CD4-positive, alpha-beta T cell treated with Interleukin-21 for 1 hour (primary cell): ENCODE measurements at places on chromosomes 1 and 21.

DNA sequence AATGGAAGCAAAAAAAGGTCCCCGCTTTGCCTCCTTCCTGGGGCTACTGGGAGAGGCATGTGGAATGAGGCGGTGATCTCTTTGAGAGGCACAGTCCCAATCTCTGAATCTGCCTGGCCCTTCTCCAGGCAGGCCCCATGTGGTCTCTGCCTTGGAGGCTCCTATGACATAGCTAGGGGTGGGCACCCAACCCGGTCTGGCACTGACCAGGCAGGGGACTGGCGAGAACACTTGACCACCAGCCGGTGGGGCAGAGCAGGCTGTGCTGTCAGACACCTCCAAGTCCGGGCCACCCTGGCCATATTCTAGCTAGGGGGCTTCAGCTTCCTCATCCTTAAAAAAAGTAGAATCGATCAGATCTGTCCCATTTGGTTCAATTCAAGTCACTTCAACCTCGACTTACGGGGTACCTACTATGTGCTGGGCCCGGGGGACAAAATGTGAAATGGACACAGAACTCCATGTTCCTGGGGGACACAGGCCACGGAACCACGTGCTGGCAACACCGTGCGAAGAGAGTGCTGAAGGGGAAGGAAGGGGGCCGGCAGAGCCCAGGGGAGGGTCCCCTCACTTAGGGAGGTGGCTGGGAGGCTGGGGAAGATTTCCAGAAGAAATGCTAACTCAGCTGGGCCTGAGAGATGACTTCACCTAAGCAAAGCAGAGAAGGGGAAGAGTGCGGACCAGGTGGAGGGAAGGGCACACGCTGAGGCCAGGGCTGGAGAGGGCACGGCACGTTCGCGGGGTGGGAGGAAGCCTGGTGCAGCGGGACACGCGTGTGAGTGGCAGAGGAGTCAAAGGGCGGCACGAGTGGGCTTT is 33.3 kb downstream of the HSPG2 start:
- no peak for DNase-seq

DNA sequence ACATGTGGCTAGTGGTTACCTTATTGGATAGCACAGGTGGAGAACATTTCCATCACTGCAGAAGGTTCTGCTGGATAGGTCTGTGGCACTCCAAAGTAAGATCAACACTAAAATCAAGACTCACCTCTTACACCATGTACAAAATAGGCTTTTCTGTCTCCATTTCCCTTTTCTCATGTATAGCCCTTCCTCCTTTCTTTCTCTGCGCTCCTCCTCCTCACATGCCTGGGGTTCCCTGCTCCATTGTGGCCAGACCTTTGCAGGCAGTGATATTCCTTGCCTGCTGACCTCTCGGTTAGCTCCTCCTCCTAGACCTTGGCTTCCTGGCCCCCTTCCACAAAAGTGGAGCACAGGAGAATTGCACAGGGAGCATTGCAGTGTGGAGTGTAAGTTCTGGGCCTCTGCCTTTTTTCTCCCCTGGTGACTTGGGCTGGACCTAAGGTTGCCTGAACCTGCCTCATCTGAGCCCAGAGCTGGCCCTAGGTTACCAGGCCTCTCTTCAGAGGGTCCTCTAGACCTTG is 33.2 kb upstream of the RBM15 start:
- DNase-seq, result no peak

DNA sequence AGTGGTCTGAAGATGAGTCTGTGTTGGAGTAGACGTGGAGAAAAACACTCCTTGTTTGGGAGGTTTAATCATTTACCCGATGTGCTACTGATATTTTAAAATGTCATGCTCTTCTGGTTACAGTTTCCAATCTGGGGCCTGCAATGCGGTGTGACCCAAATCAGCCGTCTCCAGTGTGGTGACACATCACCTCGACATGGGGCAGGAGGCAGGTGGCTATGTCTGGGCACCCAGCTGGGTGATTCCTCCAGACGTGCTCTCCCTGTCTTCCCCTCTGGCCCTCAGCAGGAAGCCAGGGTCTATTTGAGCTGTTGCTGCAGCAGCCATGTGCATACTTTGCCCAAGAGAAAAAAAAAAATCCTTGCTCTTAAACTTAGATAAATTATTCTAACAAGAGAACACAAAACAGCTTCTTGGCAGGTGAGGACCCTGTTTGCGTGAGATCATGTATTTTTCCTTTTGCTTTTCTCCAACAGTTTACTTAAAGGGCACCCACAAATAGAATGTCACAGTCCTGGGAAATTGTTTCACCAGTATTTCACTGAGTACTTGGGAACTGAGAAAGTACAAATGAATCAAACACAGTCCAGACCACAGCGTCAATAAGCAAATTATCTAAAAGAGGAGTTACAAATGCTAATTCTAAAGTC is 38.9 kb upstream of the MAP10 start:
- DNase-seq, result no peak

GRCh38 chr21:45353200-45353599 is 51.8 kb upstream of the COL18A1 start:
- no peak for DNase-seq

DNA sequence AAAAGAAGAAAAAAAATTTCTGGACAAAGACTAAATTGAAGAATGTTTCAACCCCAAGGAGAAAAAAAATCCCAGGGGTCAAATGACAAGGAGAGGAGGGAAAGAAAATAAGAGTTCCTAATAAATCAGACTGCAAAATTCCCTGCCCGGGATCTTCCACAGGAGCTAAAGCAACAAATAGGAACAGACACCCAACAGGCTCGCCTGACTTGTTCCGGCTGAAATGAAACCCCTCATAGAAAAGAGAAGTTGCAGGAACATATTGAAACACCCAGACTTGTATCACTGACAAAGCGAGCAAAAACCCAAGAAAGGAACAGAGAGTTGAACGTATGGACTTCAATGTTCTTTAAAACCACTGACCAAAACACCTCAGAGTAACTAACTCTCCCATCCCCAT is 123.0 kb downstream of the TIAM1 start:
- no peak for DNase-seq

DNA sequence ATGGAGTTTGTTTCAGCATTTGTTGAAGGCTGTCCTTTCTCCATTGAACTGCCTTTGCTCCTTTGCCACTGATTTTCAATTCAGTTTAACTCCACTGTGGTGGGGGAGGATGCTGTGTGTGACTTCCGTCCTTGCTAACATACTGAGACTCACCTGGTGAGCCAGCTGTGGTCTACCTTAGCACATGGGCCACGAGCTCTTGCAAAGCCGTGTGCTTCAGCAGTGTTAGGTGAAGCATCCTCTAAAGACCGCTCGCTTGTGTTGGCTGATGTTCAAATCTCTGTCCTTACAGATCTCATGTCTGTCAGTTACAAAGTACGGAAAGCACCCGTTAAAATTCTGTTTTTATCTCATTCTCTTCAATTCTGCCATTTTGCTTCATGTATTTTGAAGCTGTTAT is 3.6 kb upstream of the SPATC1L start:
- no peak for DNase-seq

- DNase-seq, result no peak
These were observed 25.8 kb upstream of the NUF2 start for GRCh38 chr1:163295949-163296348.

DNA sequence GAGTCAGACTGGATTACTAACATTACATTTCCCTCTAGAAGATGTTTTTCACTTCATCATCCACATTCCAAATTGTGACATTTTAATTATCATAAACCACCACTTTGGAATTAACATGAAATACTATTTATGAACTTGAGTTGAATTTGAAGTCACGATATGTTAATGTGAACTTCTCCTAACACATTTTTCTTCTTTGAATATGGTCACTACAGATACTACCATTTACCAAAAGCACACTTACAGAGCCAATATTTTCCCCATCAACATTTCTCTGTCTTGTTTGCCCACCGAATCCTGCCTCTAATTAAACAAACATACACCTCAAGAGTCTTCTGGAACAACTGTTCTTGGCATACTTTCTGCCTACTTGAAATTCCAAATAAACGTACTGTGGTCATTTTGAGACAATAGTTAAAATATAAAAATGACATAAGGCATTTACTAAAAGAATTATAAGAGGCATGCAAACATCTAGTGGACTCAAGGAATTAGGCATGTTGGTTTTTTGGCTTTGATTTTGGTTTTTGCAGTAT is 177.4 kb downstream of the AKT3 start:
- no peak for DNase-seq

- no peak for DNase-seq
These were observed 25.2 kb upstream of the LRRC8C start for GRCh38 chr1:89607586-89608318.

DNA sequence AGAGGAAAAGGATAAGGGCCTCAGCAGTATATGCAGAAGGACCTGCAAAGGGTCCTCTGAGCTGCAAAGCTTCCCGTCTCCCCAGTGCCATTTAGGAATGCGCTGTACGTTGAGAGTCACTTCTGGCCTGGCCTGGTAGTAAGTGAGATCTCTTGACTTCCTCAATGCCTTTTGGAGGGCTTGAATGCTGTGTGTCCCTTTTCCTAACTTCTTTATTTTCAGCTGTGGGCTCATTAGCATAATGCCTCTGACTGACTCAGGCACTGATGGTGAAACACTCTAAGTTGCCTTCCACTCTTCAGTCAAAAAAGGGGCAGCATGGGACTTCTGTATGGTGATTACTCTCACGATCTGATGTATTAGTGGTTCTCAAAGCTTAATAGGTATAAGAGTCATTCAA is 49.9 kb downstream of the XCL1 start:
- no peak for DNase-seq

DNA sequence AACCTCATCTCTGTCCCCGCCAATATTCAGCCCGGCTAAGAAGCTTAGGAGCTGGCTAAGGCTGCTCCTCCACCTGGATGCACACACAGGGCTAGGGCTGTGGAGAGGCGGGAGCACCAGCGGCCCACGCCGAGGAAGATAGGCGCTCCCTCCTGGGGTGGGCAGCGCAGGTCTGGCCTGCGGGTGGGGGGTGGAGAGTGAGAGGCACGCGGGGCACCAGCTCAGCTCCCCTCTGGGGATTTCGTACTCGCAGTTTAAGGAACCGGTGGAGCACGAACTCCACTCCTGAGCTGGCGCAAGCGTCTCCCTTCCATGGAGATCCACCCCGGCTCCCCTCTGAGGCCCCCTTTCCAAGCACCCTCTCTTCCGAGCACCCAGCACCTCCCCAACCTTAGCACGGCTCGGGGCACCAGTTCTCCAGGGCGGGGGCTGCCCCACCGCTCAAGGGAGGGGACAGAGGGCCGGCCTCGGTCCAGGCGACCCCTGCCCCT is 433 bp upstream of the KAZN start:
- no peak for DNase-seq

DNA sequence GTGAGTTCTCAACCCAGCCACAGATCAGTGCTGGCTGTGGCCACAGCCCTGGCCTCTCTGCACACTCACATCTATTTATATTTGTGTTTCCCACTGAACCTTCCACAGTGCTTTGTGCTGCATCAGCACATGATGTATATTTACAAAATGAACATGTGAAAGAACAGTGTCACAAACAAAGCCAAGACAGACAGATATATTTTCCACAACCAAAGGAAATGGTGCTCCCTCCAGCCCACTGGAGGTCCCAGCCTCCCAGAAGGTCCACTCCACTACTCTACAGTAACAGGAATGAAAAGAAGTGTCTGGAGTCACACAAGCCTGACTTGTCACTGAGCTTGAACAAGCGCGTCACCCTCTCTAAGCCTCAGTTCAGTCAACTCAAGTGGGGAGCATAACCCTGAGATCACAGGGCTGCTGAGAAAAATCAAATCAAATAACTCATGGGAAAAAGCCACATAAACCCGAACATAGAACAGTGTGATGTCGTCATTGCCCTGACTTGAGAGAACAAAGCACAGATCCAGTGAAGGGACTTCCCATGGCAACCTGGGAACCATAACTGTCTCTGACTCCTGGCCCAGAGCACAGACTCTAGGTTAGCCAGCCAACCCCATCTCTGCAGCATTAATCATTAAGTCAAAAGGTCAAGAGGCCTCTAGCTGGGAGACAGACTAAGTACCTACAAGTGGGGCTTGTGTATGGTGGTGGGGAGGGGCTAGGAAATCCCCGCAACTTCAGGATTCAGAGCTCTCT is 121.2 kb downstream of the TRABD2B start:
- DNase-seq, result no peak

GRCh38 chr1:202276920-202277319 is 64.8 kb downstream of the UBE2T start:
- DNase-seq, result no peak
